NCI-H69 (cell line): ENCODE measurements at places on chromosomes 11 and 22.

DNA sequence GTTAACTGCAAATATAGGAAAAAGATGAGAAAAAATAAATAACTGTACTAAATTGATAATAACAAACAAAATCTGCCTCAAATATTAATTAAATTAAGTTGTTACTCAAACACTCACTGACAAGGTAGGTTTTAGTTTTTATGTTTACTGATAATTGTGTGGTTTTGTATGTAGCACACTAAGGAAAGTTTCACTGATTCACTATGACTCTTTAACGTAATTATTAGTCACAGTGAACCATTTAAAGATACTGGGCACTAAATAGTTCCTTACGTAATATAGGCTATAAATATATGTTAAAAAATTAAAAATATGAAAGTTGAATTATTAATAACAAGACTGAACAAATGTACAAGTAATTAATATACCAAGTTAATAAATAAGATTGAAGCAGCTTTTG is 2330.0 kb upstream of the RAG2 start:
- no peak for DNase-seq

- DNase-seq = no peak
Observed at GRCh38 chr22:47586038-47586437, 823.6 kb downstream of the TBC1D22A start.

DNA sequence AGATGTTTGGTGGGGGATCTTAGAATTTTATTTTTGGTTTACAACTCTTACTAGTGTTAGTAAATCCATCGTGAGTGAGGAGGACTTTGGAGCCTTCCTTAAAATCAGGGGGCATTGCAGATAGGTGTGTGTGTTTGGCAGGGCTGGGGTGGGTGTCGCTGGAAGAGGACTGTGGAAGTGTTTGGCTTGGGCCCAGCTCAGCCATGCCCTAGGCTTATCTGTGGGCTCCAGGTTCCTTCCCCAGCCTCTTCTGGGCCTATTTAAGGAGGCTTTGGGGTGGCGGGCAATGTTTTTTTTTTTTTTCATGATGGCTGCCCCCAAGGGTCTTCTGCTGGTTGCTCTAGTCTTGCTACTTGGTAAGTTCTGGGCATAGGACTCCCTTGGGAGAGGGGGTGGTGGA is 22.1 kb downstream of the MTFP1 start:
- DNase-seq = no peak

DNA sequence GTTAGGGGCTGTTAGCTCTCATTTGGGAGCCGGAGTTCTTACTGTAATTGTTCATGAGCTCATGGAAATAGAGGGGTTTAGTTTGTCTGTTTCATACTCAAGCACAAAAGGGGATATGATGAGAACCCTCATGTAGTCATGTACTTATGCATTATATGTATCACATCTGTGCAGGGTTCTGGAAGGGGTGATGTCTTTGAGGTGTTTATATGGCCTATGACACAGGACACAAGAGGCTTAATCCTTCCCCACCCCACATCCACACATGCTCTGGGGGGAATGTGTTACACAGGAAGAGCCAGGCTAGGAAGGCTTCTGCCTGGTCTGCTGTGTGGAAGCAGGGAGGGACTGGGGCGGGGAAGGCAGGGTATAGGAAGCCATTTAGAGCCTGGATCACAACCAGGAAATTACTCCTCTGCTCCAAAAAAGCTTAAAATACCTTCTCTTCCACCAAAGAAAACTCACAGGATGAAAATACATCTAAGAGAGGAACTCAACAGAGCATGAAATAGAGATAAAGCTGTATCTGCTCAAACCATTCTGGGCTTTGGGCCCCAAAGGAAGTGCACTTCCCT is 316.1 kb downstream of the TMEM135 start:
- DNase-seq = peak; percentile 32

DNA sequence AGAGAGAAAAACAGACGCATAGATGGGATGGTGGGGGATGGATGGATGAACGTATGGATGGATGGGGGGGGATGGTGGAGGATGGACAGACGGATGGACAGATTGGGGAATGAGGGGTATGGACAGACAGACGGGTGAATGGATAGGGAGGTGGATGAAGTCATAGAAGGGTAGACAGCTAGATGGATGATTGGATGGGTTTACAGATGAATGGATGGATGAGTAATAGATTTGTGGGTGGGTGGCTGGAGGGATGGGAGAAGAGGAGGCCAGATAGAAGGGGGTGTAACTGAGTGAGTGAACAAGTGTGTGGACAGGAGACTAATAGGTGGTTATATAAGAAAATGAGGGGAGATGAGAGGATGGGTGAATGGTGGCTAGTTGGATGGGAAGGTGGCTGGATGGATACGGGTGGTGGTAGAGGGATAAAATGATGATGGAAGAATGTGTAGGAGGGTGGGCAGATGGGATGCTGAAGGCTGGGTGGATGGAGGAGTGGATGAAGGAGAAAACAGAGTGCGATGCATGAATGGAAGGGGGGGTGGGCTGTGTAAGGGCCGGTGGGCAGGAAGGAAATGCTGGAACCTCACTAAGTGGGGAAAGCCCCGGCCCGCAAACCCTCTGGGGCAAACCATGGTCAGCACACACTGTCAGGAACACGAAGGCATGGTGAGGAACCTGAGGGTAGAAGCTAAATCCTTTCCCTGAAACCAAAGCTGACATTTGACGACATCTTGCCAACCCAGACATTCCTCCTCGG is 21.6 kb downstream of the ARVCF start:
- no peak for DNase-seq

DNA sequence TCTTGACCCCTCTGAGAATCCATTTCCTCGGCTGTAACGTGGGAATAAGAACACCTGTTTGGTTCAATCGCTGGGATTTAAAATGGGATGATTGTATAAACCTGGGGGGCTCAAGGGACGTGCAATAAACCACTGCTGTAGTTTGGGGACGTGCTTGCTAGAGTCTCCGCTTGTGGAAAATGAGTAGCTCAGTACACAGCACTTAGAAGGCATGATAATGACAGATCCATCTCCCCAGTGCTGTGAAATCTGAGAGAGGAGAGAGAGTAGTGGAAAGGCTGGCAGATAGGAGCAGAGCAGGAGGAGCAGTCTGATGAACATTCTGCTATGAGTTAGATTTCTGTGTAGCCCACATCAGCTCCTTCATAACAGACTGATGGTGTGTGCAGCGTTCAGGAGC is 256.5 kb downstream of the MN1 start:
- no peak for DNase-seq

- DNase-seq = no peak
Observed at GRCh38 chr22:35674335-35674734, 26.1 kb downstream of the APOL6 start.

GRCh38 chr11:14567064-14567651 is 47.0 kb upstream of the PSMA1 start:
- DNase-seq = no peak

DNA sequence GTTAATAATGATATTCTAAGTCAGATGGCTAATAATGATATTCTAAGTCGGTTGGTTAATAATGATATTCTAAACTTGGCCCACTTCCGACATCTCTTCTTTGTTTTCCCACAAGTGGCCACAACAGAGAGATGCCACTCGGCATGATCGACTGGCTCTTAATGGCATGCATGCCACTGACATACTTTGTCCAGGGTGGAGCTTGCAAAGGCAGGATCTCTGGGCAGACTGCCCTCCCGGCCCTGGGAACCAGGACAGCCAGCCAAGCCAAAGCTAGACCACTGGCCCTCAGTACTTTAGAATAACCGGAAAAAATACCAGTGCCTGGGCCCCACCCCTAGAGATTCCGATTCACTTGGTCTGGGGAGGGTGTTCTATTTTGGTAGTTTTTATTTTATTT is 78.1 kb downstream of the KIAA1671 start:
- DNase-seq = no peak

DNA sequence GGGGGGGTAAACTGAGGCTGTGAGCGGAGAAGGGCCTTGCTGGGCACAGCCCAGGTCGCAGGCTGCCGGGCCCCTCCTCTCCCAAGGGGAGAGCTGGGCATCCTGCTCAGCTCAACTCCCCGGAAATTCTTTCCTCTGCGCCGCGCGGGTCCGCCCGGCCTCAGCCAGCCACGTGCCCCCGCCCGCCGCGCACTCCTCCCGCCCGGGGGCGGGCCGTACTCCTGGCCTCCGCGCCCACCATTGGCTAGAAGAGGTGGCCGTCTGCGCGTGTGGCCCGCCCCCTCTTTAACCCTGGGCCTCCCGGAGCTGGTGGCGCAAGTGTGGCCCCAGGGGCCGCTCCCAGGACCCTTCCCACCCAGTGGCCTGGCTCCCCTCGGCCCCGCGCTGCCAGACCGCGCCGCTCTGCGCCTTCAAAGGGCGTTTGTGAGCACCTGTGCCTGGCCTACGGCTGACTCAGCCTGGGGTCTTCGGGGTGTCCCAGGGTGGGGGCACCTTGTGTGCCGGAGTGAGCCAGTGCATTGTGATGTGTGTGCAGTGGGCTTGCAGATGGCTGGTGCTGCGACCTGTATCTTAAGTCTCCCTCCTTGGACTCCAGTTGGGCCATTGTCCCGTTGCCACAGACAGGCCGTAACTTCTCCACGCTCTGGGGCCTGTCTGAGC is 2.0 kb downstream of the MRGPRF start:
- peak; percentile 48 for DNase-seq

- DNase-seq = peak; percentile 94
Observed at GRCh38 chr22:39498368-39498767, 3.7 kb upstream of the MIEF1 start.

GRCh38 chr11:76786441-76787014 is 3.4 kb downstream of the TSKU start:
- DNase-seq = no peak

DNA sequence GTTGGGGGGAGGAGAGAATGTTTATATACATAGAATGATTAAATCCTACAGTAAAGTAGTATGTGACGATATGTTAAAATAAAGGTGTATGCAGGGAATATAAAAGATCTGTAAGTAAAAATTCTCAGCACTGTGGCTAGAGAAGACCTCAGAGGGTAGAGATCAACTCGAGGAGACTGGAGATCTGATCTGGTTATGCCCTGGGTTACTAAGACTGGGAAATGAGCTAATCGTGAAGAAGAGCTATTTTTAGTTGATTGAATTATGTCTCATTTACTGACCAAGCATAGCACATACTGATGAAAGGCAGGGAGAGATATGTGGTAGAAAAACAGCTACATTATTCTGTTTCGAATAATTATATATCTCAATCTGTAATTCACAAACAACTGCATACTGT is 42.8 kb upstream of the ALKBH3 start:
- no peak for DNase-seq

DNA sequence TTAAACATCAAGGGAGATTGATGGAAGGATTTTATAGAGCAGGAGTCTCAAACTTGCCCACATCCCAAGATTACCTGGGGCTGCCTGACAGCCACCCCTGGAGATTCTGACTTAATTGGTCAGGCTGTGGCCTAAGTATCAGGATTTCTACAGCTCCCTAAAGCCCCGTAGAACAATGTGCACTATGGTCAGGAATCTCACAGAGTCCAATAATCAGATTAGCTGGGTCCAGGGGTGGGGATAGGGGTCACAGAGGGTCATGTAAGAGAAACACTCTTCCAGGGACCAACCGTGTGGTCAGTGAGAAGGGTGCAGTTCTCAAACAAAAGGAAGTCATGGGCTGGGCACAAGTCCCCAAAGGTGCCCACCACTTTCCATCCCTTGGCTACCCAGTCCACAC is 20.5 kb upstream of the FBLN1 start:
- DNase-seq = no peak

DNA sequence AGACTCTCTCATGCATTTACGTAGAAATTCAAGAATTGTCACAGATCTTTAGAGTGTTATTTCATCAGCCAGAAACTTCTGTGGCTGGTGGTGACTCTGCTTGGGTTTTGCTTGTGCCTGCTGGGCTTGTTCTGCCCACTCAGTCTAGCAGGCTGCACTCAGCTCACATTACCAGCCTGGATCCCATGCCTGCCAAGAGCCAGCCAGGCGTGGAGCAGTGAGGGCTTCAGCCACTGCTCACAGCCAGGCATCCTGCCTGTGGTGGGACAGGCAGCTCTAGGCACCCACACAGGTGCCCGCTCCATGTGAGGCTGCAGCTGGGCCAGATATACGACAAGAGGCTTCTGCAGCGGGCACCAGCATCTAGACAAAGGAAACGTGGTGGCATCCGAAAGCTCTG is 1213.3 kb upstream of the RAG2 start:
- DNase-seq = no peak

- DNase-seq = no peak
Observed at GRCh38 chr22:28628766-28629165, 50.9 kb downstream of the TTC28 start.

DNA sequence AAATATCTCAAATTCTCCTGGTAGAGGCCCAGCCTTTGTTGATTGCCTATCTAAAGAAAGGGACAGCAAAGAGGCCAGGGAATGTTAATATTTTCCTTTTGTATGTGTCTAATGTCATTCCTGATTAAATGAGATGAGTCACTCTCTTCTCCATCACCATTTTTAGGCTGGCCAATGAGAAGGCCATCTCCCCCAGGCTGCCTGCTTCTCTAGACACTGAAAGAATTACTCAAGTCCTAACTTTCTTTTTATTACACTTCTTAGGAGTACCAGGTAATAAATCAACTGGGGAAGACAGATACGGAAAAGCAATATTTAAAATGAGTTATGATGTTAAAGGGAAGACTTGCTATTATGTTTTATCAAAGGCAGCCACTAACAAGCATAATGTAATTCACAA is 259.2 kb upstream of the SORL1-AS1 start:
- no peak for DNase-seq

DNA sequence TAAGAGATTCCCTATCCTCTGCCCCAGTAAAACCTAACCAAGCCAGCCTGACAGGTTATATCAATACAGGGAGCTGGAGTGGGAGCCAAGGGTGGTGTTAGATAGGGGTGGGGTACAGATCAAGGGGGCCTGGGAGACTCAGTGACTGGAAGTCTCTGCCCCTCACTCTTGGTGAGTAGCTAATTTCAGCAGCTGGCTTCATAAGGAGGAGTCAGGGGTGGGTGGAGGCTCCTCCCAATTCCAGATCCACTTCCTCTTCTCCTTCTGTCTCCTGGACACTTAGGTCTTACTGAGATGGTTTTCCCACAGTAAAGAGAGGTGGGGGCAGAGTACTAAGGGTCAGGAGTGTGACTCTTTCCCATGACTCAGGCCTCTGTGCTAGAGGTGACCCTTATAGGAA is 1.1 kb upstream of the VSIG2 start:
- no peak for DNase-seq

DNA sequence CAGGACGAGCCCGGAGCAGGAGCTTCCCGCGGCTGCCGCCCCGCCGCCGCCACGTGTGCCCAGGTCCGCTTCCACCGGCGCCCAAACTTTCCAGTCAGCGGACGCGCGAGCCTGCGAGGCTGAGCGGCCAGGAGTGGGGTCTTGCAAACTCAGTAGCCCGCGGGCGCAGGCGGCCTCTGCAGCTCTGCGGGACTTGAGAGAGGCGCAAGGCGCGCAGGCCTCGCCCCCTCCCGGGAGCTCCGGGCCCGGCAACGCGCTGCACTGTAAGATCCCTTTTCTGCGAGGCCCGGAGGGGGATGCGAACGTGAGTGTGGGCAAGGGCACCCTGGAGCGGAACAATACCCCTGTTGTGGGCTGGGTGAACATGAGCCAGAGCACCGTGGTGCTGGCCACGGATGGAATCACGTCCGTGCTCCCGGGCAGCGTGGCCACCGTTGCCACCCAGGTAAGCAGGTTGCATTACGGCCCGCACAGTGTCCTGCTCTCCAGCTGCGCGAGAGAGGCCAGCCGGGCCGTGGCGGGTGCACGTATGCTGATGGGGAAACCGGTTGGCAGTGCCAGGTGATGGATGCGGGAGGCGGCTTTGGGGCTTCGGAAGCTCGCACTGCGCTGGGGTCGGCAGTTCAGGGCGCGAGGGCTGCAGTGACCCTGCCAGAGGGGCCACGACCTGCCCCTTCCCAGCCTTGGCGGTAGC is 2.0 kb downstream of the SLC6A5 start:
- peak; percentile 73 for DNase-seq

GRCh38 chr22:42977569-42977968 is 37.4 kb downstream of the PACSIN2 start:
- DNase-seq = no peak
